Neural crest cell (in vitro differentiated cells): ENCODE measurements at places on chromosomes 6 and 20. TPM values are rescaled to one million over a fixed set of nuclear protein-coding genes. Genes with fewer than 3 reads are reported as not detected.

TRIM15 gene
- total RNA-seq: not detected in 2 replicates

CST5 gene
- total RNA-seq: not detected in 2 replicates

GINS1 gene
- 53.9 and 56.5 TPM in 2 replicates for total RNA-seq

COL19A1 gene
- total RNA-seq: 0.09 TPM in 1 of 2 replicates, not detected in the other

SLC17A3 gene
- total RNA-seq: not detected in 2 replicates

MOG gene
- total RNA-seq: not detected in 2 replicates

CTAGE9 gene
- not detected in 2 replicates for total RNA-seq

DNA sequence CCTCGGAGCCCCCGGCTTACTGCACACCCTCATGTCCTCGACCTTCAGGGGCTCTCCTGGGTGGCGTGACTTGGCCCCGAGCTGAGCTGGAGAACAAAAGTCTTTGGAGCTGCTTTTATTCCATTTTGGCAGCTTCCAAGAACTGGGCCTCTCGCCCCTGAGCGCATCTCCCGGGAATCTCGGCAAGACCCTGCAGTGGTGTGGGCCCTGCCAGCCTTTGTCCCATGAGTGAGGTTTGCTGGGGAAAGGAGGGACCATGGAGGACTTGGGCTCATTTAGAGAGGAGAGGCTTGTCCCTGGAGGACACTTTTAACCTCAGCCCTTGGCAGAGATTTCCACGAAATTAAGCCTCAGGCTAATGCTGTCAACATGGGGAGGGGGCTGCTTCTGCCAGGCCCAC, 62.3 kb upstream of the SLCO4A1 start:
- no peak for DNase-seq
- H3K27me3 ChIP-seq: peaks cover 44% of the 10 kb centered on the region
- H3K4me3 ChIP-seq: no peak overlapping the region
- no peaks in the 10 kb centered on the region for H3K36me3 ChIP-seq
- H3K27ac ChIP-seq: no peak overlapping the region

GRCh38 chr6:48744948-48745347, 634.0 kb upstream of the PTCHD4 start:
- no peaks in the 10 kb centered on the region for H3K4me1 ChIP-seq
- no peak overlapping the region for H3K4me3 ChIP-seq
- H3K27me3 ChIP-seq: no peaks in the 10 kb centered on the region
- DNase-seq: no peak

DNA sequence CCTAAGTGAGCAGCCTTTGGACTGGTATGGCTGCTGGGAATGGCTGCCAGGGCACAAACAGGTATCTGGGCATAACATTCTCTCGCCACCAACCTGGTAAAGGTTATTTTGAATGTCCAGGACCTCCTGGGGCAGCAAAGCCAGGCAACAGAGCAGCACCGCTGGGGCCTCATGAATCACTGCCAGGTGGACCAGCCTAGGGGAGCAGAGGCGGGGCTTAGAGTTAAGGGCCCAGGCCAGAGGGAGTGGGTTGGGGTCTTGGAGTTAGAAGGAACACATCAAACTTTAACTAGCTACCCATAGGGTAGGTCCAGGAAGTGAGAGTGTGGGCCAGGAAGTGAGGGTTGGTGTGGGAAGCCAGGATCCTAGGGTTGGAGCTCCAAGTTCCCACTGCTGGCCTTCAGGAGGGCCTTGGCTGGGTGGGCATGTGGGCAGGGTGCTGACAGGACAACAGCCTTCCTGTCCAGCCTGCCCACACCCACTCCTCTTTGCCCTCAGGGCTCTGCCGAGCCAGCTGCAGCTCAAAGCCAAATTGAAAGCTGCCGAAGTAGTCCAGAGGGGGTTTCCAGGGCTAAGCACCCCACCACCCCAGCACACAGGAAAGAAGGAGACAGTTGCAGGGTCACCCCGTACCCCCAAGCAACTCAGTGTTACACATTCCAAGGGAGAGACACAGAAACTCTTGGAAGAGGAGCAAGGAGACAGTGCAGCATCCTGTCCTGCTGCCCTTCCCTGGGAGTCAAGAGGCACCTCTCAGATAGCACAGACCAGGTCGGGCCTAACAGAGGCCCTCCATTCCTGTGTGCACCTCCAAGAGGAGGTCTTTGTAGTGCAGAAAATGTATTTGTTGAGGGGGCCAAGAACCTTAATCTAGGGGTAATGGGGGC, 2.6 kb downstream of the NFKBIE start:
- H3K27me3 ChIP-seq: peaks cover 4% of the 10 kb centered on the region
- no peak for DNase-seq
- H3K4me3 ChIP-seq: peak overlapping the region; percentile 96
- peak overlapping the region; percentile 87 for H3K27ac ChIP-seq
- H3K36me3 ChIP-seq: peaks cover 1% of the 10 kb centered on the region

GRCh38 chr20:17430125-17430950, 100.8 kb downstream of the BFSP1 start:
- H3K27ac ChIP-seq: no peak overlapping the region
- H3K36me3 ChIP-seq: no peaks in the 10 kb centered on the region
- DNase-seq: no peak
- peaks cover 7% of the 10 kb centered on the region for H3K4me1 ChIP-seq
- H3K27me3 ChIP-seq: peaks cover 4% of the 10 kb centered on the region

DNA sequence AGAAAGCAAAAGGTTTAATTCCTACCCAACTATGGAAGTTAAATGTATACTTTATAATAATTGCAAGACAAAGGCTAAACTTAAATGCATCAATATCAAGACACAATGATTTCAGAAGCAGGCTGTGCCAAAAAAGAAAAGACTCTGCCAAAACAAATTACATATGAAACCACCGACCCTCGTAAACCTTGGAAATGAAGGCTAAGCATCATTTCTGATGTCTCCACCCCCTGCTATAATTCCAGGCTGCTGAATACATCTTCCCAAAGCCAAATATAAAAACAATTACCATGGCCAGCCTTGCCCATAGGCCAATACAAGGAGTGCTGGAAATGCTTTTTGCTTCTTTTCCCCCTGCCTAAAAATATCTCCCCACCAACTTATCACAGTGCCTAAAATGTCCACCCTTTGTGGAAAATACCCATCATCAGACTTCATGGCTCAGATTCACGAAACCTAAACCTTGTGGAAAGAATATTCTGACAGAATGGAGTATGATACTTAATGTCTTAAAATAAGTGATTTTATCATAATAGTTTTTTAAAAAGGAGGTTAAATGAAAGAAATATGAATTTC, 37.4 kb downstream of the RCAN2 start:
- no peaks in the 10 kb centered on the region for H3K27me3 ChIP-seq
- no peak for DNase-seq
- no peaks in the 10 kb centered on the region for H3K36me3 ChIP-seq

DNA sequence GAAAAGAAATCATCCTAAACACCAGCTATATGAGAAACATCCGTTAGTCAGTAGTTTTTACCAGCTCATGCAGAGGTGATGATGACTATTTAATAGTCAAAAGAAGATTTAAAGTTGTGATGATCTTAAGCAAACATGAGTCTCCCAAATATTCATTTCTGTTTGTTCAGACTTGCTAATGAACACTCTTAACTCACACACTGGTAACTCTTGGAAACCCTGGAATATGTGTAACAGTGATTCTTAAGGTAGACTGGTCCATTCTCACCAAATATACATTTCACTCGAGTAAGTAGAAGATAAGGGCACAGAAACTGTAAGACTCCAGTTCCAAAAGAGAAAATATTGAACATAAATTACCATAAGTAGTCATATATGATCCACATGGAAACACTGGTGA, 29.1 kb downstream of the RSPO3 start:
- H3K27ac ChIP-seq: no peak overlapping the region
- peaks cover 5% of the 10 kb centered on the region for H3K27me3 ChIP-seq
- DNase-seq: no peak
- H3K36me3 ChIP-seq: no peaks in the 10 kb centered on the region
- no peak overlapping the region for H3K4me3 ChIP-seq
- H3K4me1 ChIP-seq: peaks cover 4% of the 10 kb centered on the region

DNA sequence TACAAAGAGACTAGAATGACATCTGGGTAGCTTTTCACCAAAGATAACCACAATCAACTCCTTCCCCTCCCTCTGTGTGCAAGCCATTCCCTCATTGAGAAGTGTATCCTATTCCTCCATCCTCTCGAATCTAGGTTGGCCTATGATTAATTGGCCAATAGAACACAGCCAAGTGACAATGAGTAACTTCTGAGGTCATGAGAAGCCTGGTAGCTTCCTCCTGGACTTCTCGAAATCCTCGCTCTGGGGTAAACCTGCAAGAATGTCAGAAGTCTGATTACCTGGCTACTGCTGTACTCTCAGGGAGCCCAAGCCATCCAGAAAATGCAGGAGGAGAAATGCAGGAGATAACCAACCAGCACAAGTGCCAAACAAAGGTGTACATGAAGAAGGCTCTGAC, 13.1 kb downstream of the ARHGAP18 start:
- H3K27ac ChIP-seq: no peak overlapping the region
- no peak overlapping the region for H3K4me3 ChIP-seq
- peaks cover 10% of the 10 kb centered on the region for H3K4me1 ChIP-seq
- DNase-seq: no peak
- no peaks in the 10 kb centered on the region for H3K27me3 ChIP-seq
- H3K36me3 ChIP-seq: no peaks in the 10 kb centered on the region

DNA sequence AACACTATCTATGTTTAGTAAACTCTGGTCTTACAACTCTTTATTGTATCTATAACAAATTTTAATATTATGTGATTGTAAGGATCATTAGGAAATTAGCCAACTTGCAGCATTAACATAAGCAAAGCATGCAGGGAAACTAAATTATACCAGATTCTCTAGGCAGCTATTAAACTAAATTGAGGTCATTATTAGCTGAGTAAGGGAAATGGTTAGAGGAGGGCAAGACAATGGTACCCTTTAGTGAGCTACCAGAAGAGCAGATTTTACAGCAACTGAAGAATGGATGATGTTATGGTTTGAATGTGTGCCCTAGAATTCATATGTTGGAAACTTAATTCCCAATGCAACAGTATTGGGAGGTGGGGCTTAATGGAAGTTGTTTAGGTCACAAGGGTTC, 79.1 kb downstream of the SMPDL3A start:
- H3K27ac ChIP-seq: no peak overlapping the region
- no peaks in the 10 kb centered on the region for H3K36me3 ChIP-seq
- H3K27me3 ChIP-seq: no peaks in the 10 kb centered on the region
- DNase-seq: no peak

GRCh38 chr20:45921337-45922189, 9.6 kb upstream of the PLTP start:
- no peaks in the 10 kb centered on the region for H3K36me3 ChIP-seq
- no peaks in the 10 kb centered on the region for H3K4me1 ChIP-seq
- H3K27ac ChIP-seq: no peak overlapping the region
- H3K27me3 ChIP-seq: peaks cover 15% of the 10 kb centered on the region

GRCh38 chr6:133741375-133741861, 147.5 kb upstream of the TCF21 start:
- no peaks in the 10 kb centered on the region for H3K36me3 ChIP-seq
- H3K4me1 ChIP-seq: no peaks in the 10 kb centered on the region
- H3K27ac ChIP-seq: peak overlapping the region; percentile 83
- no peak for DNase-seq
- no peaks in the 10 kb centered on the region for H3K27me3 ChIP-seq

- H3K4me3 ChIP-seq: no peak overlapping the region
- H3K36me3 ChIP-seq: no peaks in the 10 kb centered on the region
- H3K27ac ChIP-seq: no peak overlapping the region
- no peaks in the 10 kb centered on the region for H3K27me3 ChIP-seq
Observed at GRCh38 chr6:91865889-91866288, 1279.0 kb upstream of the MAP3K7 start.

DNA sequence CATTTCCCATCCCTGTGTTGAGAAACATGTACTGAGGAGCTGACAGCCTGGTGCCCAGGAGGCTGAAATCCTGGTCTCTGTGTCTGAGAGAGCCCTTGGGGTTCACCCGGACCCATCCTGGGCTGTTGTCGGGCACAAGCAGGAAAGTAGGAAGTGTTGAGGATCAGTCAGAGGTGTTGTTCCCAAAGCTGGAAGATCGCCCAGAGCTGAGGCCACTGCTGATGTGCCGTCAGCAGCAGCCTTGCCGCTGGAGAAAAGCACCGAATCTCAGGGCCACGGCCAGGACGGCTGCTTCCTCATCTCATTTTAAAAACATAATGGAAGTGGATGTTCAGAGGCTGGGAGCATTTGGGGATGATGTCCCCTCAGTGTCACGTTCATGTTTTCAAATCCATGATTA, 218.5 kb downstream of the UST start:
- H3K27ac ChIP-seq: no peak overlapping the region
- peaks cover 2% of the 10 kb centered on the region for H3K36me3 ChIP-seq
- no peak overlapping the region for H3K4me3 ChIP-seq
- H3K27me3 ChIP-seq: no peaks in the 10 kb centered on the region
- H3K4me1 ChIP-seq: peaks cover 67% of the 10 kb centered on the region

GRCh38 chr20:37190354-37191112, 11.2 kb upstream of the MROH8 start:
- H3K36me3 ChIP-seq: peaks cover 12% of the 10 kb centered on the region
- peak overlapping the region; percentile 28 for H3K27ac ChIP-seq
- peaks cover 33% of the 10 kb centered on the region for H3K4me1 ChIP-seq
- no peak overlapping the region for H3K4me3 ChIP-seq
